ENCODE measurements at places on chromosomes 2 and 18. TPM values are rescaled to one million over a fixed set of nuclear protein-coding genes. Genes with fewer than 3 reads are reported as not detected.

DNA sequence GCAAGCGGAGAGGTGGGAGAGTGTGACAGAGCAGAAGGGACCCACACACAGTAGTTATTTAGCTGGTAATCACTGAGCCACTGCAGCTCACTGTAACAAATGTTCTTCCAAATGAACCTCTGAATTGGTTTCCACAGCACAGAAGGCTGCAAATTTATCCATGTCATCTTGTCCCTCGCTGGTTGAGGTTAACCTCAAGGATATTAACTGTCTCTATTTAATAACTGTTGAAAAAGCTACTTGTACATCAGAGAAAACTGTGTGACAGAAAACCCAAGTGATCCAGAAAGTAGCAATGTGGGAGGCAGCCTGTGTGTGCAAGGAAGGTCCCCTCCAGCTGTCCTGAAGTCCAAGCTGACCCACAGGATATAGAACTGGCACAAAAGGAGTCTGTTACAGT, 153.6 kb downstream of the DSEL start:
- no peak for DNase-seq

GRCh38 chr2:69975853-69976462, 14.5 kb upstream of the ASPRV1 start:
- DNase-seq = peak; percentile 90

Gene PARD6G
- total RNA-seq = 2.4 TPM

Gene RAX
- total RNA-seq = not detected

DNA sequence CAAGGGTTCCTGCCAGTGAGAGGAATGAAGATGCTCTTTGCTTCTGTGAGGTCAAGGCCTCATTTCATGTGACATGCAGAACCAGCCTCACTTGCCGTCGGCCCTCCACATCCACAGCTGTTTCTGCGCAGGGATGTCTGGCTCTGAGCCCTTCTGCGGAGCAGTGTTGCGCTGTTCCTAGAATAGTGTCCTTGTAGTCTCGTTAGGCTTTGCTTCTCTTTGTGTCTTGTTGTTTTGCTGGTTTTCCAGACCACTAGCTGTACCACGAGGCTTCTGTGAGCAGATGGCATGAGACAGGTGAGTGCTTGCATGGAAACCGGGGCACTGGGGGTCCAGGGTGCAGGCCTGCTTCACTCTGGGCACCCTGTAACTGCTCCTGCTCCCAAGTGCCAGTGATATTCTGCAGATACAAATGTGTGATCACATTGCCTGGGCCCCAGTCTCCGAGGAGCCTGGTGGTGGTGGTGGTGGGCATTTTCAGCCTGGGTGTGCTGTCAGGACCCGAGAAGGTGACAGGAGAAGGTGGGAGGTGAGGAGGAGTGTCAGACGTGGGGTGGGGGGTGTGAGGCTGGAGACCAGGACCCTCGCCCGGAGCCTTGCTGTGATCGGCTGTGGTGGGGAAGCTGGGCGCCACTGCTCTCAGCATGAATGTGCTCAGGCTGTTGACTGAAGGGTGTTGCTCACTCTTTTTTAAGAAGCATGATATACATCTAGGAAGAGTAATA, 34.3 kb downstream of the LDLRAD4 start:
- DNase-seq = peak; percentile 55

DNA sequence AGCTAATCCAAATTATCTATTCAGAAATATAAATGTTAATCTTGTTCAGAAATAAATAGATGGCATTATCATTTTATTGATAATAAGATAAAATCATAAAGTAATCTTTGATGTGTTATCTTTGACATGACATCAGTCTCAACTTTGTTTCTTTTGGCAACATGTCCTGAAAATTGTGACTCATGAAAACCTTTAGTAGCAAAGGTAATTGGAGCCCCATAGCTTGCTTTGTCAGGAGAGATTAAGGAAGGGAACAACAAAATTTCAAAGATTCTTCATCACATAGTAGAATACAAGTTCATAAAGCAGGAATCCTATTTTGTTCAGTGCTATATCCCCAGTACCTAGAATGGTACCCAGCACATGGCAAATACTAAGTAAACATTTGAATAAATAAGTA, 165.4 kb downstream of the KCNE4 start:
- no peak for DNase-seq

- DNase-seq = no peak
Measured at GRCh38 chr2:143150287-143150686, 21.1 kb downstream of the ARHGAP15 start.

Gene VWC2L
- total RNA-seq = not detected

DNA sequence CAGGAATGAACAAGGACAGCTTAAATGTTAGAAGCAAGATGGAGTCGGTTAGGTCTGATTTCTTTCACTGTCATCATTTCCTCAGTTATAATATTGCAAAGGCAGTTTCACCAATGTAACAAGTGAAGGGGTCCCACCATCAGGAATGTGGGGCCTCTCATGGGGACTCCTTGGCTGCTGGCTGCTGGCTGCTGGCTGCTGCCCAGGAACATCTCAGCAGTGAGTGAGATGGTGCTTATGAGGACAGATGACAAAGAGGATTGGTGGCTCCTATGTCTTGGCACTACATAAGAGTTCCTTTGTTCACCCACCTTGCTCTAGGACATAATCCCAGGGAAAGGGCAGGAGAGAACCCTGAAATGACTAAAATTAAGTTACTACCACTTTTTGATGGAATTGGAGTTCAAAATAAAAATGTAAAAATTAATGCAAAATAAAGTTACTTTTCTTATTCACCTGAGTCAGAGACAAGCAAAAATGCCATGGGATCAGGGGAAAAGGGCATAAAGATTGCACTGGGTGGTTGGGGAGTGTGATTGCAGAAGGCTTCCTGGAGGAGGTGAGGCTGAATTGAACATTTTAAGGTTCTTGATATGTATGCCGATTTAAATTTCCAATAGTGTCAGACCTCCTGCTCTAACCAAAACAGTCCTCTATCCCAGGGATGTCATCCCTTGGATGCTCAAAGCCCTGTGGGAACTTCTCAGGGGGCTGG, 23.4 kb downstream of the TMEM177 start:
- DNase-seq = no peak

DNA sequence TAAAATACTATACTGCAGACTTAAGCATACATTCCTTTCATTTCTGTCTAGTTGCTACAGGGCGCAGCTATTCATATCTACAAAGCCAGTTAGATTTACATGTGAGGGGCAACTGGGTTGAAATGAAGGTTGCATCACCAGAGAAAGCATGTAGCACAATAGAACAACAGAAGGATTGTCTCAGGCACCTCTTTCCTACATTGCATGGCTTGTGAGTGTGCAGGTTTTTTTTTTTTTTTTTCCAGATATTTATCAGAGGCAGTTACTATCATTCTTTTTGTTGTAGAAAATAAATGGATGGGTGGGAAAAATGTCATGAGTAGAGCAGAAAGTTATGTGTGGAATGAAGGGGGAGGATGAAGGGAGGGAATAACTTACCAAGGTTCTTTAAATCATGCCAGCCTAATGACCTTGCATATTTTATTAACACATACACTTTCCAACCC, 86.8 kb downstream of the ERBB4 start:
- DNase-seq = no peak

Gene MFSD6
- total RNA-seq = 31.9 TPM

Gene TPO
- 86.2 TPM for total RNA-seq

- DNase-seq = no peak
Measured at GRCh38 chr2:178363252-178363651, 87.7 kb downstream of the PRKRA start.

GRCh38 chr2:15913146-15913545, 27.2 kb upstream of the MYCN start:
- DNase-seq = no peak

Gene ANKRD62
- total RNA-seq = not detected

GRCh38 chr18:14074187-14074586, 58.0 kb downstream of the ZNF519 start:
- DNase-seq = no peak

Gene PPP1R1C
- not detected for total RNA-seq

DNA sequence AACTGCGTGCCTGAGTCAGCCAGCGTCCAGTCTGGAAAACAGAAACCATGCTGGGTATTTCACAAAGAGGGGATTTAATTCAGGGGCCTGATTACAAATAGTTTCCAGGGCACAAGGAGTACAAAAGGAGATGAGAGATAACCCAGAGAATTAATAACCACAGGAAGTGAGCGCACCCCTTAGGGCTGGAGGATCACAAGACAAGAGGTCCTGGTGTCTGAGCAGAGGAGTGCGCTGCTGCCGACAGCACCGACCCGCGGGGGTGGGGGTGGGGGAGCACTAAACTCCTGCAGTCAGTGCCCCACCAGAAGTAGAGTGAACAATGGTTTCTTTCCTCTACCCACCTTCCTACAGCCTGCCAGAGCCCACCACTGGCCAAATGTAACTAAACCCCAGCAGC, 20.8 kb upstream of the MAL start:
- DNase-seq = peak; percentile 36
